Fibroblast of the aortic adventitia (primary cell): ENCODE measurements at places on chromosomes 16 and 17.

DNA sequence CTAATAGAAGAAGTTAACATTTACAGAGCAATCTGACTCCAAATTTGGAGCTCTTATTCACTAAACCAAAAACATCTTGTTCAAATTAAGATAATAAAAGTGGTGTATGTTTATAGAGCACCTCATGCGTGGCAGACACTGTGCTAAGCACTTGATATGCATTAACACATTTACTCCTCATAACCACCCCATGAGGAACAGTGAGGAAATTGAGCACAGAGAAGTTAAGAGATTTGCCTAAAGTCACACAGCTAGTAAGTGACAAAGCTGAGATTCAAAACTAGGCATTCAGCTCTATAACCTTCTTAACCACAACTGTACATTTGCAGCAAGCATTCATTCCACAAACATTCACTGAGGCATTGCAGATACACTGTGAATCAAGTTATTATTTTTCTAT is 94.0 kb downstream of the VAT1L start:
- peak; percentile 72 for DNase-seq

DNA sequence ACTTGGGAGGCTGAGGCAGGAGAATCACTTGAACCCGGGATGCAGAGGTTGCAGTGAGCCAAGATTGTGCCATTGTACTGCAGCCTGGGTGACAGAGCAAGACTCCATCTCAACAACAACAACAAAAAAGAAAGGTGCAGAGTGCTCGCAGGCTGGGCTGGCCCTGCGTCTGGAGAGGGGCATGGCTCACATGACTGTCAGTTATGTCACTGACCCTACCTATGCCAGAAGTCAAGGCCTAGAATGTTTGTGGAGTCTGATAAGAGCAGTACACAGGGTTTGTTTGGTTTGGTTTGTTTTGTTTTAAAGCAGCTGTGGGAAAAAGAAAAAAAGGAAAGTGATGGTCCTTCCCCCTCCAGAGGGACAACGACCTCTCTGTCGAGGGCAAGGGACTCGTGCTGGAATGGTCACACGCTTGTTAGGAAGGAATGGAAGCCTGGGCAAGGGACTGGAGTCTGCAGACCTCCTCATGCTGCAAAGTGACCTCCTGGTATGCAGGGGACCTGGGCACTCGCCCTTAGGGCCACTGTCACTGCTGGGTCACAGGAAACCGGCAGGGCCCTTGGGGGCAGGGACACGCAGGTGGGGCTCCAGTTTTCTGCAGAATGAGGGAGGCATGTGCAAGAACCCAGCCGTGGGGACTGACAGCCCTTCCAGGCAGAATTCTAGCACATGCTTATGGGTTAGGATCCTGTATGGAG is 10.1 kb upstream of the OSGIN1 start:
- no peak for DNase-seq

DNA sequence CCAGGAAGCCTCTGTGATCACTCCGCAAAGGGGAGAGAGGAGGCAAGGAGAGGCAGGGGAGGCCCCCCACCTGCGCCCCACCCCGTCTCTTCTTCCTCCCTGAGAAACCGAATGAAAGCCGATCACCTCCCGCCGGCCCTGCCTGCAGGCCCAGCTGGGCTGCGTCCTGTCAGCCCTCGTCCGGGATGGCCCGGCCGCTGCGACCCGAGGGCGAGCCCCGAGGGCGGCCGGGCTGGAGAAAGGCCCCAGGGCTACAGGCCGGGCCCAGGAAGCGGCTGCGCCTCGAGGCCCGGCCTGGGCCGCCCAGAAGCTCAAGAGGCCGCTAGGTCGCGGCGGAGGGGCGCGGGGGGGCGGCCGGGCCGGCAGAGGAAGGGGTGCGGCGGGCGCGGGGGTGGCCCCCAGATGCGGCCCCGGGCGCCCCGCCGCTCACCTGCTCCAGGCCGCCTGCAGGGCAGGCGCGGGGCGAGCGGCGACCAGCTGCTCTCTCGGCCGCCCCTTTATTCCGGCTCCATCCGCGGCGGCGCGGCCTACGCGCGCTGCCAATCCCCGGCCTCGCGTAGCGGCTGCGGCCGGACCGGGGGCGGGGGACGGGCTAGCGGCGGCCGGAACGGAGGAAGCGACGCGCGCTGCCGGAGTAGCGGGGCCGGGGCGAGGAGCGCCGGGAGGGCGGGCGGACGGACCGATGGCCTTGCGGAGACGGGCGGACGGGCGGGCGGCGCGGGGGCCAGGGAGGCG is at the start of gene ZNF319:
TSS of gene ZNF319 (minus strand) at position 702 of the 735 bp plus-strand sequence. CDS start 2,407 bp downstream, outside the sequence.
- DNase-seq = no peak

DNA sequence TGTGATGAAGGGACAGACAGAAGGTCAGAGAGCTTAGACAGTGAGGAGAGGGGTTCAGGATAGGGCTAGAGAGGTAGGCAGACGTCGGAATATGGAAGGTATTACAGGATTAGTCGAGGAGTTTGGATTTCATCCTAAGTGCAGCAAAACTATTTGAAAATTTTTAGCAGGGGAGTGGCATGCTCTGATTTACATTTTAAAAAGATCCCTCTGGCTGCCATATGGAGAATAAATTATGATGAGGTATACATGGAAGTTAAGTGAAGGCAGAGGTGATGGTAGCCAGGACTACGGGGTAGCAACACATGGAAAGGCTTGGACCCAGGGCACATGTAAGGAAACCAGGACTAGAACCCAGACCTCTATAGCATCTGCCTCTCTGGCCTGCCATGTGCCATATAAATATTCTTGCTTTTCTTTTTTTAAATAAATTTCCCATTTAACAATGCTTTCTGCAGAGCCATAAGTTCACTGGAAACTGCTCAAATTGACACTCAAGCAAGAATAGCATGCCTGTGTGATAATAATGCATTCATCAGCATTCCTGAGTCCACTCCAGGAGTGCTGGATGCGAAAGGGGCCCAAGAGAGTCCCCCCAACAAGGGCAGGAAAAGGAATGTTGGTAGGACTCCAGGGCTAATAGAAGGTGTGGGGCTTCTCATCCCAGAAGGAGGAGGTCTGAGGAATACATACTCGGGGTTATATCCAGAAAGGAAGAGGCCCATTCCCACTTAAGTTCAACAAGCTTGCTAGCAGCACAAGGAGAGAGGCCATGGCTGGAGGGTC is 78.2 kb downstream of the HLF start:
- no peak for DNase-seq

DNA sequence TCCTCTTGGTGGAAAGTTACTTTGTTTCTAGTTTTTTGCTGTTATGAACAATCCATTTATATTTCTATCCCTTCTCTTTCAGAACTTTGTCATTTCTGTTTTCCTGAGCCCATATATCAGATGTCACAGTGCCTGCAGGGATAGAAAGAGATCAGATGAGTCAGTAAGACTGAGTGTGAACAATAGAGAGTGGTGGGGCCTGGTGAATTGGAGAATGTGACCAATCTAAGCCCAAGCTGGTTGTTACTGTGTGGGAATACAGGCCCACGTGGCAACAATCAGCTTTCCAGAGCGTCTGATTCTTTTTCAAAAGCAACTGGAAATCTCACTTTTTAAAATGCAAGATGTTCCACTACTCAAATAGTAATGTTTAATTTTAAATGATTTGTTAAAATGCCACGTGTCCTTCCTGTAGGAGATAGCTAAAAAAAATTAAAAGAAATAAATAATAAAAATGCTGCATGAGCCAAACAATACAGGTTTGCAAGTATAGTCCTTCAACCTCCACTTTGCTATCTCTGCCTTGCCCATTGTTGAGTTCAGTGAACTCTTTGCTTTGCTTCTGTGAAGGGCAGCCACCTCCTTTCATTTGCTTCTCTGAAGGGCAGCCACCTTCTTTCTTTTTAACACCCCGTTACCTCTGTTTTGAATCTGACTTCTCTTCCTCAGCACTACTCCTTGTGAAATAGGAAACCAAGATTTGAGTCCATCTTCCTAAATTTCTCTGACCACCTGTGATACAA is 9.6 kb downstream of the DCTN5 start:
- DNase-seq = no peak

DNA sequence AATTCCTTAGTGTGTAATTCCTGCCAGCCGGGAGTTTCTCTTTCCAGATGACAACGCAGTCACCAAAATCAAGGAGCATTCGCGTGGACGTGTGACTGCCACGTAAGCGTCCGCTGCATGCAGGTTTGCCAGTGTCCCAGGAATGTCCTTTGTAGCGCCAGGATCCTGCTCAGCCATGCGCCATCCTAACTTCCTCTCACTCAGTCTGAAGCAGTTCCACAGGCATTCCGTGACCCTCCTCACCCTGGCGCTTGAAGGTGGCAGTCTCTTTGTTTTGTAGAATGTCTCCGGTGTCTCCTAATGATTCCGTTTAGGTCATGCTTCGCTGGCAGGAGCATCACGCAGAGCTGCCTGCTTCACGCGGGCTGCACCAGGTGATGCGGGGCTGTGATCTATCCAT is 88.6 kb downstream of the RPTOR start:
- no peak for DNase-seq

- peak; percentile 63 for DNase-seq
Observed at GRCh38 chr16:88773812-88774291, 11.2 kb downstream of the PIEZO1 start.

DNA sequence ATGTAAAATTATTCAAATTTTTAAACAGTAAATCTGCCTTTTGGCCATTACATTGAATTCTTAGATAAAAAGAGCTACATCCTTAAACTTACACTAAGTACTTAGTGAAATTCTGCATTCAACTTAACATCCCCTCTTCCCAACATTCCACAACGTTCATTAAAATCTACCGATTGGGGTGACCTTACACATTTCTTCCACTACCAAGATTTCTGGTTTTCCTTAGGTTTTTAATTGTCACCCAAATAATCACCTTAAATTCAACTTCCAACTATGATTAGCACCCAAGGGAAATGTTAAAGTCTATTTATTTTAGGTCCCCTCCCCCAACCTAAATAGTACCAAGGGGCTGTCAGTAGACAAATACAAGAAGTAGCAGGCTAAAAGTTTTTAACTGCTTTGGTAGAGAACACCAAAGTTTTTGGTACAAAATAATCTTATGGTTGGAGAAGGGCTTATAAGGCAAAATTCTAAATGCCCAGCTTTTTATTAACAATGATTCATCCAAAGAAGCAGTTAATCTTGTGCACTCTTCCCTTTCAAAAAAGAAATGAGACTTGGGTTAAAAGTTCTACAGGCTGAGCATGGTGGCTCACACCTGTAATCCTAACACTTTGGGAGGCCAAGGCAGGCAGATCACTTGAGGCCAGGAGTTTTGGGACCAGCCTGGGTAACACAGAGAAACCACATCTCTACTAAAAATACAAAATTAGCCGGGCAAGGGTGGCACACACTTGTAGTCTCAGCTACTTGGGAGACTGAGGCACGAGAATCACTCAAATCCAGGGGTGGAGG is 4.7 kb downstream of the SRSF1 start:
- no peak for DNase-seq

- no peak for DNase-seq
Observed at GRCh38 chr16:27468941-27469531, 67.1 kb downstream of the IL21R start.

DNA sequence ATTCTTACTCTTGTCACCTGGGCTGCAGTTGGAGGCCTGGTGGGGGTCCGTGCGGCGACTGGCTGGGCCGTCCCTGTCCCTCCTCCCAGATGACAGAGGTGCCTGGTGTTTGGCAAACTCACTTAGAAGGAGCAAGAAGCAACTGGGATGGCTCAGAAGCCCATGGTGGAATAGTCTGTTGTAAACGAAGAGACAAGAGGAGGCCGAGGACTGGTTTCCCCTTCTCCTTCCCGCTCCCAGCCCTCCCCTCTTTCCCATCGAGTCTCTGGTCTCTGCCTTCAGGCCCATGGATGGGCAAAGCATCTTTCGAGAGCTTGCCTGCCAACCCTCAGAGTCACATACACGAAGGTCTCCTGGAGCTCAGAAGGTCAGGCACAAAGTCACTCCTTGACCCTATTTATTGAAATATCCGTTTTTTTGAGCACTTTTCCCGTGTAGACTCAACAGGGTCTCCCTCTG is 364.4 kb downstream of the SEC14L1 start:
- DNase-seq = no peak

- no peak for DNase-seq
Observed at GRCh38 chr17:40361063-40361924, 3.2 kb downstream of the GJD3 start.

DNA sequence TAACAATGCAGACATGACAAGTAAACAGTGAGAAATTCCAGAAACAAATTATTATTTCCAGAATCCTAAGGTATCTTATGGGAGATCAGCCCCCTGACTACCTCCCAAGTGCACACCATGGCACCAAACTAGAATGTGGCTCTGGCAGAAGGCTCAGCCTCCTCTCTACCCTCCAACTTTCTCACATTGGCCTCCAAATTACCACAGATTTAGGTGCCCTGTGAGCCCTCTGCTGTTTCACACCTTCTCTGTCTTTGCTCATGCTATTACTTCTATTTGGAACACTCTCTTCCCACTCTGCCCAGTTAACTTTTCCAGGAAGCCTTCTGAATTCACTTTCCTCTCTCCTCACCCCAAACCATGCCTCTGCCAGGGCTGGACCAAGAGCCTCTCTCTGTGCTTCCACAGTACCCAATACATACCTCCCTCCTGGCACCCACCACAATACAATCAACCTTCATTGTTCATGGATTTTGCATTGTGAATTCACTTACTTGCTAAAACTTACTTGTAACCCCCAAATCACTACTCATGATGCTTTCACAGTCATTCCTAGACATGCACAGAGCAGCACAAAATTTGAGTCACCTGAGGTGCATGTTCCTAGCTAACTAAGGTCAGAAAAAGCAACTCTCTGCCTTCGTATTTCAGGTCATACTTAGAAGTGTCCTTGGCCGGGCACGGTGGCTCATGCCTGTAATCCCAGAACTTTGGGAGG is 31.4 kb downstream of the SMG6 start:
- DNase-seq = no peak

GRCh38 chr17:8712698-8713097 is 31.9 kb downstream of the CCDC42 start:
- DNase-seq = peak; percentile 33

- no peak for DNase-seq
Observed at GRCh38 chr17:55229276-55229675, 35.5 kb upstream of the HLF start.

DNA sequence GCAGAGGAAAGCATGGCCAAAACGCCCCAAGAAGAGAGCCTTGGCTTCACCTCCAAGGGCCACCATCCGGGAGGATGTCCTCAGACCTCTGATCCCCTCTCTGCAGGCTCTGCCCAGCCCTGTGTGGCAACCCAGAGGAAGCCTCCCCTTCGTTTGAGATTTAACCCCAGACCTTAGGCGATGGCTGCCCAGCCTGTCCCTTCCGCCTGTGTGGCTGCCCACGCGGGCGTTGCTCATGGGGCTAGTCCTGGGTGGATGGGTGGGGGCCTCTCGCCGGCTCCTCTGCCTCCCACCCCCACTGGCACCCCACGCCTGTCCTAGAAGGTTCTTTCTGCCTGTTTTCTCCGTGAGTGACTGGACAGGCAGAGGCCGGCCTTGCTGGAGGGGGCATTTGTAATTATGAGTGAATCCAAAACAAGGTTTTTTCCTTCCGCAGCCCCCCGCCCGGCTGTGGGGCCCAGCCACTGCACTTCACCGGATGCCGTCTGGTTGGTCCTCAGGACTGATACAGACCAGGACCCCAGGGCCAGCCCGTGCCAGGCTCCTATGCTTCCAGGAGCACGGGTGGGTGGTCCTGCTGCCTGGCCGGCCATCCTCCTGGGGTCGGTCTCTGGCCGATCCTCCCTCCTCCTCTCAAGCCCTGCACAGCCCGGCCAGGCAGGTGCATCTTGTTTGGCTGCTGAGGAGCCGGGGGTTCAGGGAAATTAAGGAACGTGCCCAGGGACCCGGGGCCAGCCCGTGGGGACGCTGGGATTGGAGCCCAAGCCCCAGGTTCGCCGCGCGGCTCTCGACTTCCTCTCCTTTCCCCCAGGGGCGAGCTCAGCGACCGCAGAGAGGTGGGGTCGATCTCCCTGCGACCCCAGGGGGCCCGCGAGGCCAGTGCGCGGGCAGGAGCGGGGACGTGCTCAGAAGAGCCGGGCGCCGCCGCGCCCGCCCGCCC is at the start of gene TMEM235:
TSS of gene TMEM235 (plus strand) at position 636 of the 940 bp plus-strand sequence. CDS start 393 bp downstream, outside the sequence.
- DNase-seq = no peak
